ENCODE measurements at places on chromosomes 4 and X.
A peak's percentile ranks its signal among the peaks of the same experiment; 100 is the strongest.

- DNase-seq: no peak
Observed at GRCh38 chr4:81631958-81632441, 160.3 kb upstream of the RASGEF1B start.

DNA sequence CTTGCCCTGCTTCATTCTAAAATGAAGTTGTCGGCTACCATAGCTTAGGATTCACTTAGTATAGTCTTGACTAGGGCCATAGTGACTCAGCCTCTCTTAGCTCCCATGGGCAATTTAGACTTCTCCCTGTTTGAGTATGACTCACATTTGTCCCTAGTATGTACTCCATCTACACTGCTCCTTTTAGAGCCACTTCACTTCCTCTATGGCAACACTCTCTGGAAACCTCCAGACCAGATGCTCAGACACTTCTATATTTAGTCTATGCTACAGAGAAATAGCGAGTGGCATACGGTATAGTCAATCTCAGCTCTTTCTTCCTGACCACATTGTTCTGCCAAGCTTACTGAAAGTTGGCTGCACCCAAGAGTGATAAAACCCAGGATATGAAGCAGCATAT, 11.2 kb downstream of the MEPE start:
- DNase-seq: peak; percentile 70

DNA sequence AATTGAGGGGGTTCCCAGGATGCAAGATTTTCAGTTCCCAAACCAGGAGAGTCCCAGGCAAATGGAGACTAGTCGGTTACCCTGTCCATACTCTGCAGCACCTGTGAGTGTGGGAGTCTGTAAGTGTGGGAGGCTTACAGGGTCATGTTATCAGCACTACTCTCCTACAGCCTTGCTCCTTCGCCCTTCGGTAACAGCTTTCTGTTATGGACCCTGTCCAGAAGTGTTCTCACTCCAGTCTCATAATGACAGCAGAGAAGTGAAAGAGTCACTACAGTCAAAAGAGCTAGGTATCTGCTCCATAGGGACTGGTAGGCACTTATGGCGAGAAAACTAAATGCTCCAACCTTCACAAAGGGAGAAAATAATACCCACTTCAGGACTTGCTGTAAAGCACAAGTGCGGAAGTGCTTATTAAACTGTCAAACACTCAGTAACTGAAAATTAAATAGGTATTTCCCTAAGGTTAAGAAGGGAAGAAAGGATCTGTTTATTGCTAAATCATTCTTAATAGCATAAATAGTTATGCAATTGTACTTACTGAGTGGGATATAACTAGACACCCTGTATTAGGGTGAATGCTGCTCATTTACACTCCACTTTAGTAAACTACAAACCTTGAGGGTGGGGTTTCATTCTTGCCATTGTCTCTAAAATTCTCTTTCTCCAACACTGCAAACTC, 2.7 kb upstream of the ADH7 start:
- DNase-seq: no peak

- DNase-seq: no peak
Observed at GRCh38 chr4:71163317-71163716, 169.9 kb downstream of the DCK start.

GRCh38 chr4:183430317-183430993, 14.0 kb upstream of the CDKN2AIP start:
- DNase-seq: no peak

- DNase-seq: no peak
Observed at GRCh38 chr4:100548200-100548560, 30.4 kb upstream of the EMCN start.

DNA sequence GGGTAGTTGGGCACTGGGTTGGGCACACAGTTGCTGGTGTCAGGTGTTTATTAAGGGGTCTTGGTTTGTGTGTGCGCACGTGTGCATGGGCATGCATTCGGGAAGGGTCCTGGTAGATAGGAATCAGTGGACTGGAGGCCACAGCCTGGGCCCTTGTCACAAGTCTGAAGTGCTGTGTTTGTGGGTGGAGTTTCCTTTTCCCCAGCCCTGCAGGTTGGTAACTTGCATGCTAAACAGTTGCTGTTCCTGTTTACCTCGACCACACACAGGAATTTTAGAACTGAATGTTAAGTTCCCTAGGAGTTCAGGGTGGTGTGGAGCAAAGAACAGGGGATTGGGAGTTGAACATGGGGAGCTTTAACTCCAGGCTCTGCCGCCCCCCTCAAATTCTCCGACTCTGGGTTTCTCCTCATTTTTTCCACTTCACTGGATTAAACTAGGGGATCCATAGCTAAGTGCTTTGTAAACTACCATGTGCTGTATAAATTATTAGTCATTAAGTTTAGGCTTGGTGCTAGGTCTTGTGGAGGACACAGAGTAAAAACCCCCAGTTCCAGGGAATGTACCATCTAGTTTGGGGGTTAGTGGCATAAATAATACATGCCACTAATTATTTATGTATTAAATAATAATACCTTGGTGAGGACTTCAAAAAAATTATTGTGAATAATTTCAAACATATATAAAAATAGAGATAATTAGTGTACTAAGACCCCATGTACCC, 49.0 kb downstream of the STARD8 start:
- DNase-seq: peak; percentile 24

- no peak for DNase-seq
Observed at GRCh38 chrX:30887721-30888120, 1.3 kb downstream of the TAB3 start.
